Renal cortical epithelial cell (primary cell): ENCODE measurements at places on chromosomes 4 and X. TPM values are rescaled to one million over a fixed set of nuclear protein-coding genes. Genes with fewer than 3 reads are reported as not detected.

Gene DCK
- total RNA-seq, result 13.8 and 21.2 TPM in 2 replicates

Gene EMCN
- total RNA-seq, result 0.40 and 0.69 TPM in 2 replicates

Gene SMIM43
- 0.30 and 0.69 TPM in 2 replicates for total RNA-seq

Gene ZGRF1
- total RNA-seq, result 2.5 and 4.9 TPM in 2 replicates

Gene RXFP1
- 0.10 TPM in 1 of 2 replicates, not detected in the other for total RNA-seq
